ENCODE measurements at places on chromosomes 5 and 9.
A peak's percentile ranks its signal among the peaks of the same experiment; 100 is the strongest.

DNA sequence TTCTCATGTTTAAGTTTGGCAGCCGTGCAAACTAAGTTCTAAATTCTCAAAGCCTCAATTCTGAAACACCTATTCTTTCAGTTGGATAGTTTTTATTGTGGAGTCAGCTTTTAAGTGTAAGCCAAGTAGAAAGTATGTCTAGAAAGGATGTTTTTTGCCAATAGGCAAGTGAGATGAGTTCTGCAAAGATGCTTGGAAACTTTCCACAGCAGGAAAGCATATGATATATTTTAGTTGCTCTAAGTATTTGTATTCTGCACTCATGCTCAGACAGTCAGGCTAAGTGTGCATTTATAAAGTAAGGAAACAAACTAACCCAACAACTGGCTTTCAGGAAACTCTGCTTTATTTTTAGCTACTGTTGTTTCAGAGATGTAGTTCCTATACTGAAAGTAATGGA is 67.3 kb upstream of the CDH18 start:
- DNase-seq, result no peak
- H3K27ac ChIP-seq, result no peak overlapping the region
- no peaks in the 10 kb centered on the region for H3K4me1 ChIP-seq
- H3K4me3 ChIP-seq, result no peak overlapping the region
- H3K36me3 ChIP-seq, result no peaks in the 10 kb centered on the region

DNA sequence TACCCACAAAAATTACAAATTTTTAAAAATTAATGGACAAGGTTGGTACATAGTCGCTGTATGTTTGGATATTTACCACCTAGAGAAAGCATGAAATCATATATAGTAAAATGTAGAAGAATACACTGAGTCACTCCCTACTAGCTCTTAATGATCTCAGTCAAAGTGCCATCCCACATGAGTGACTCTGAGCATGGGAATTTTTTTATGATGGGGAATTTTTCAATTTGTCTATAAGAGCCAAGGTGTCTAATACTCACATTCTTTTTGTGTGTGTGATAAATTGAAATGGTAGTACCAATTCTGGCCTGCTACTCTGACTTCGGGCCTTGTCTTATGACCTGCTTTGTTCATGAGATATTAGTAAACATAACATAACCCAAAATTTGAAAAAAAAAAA is 483.2 kb downstream of the CDH10 start:
- H3K4me1 ChIP-seq, result no peaks in the 10 kb centered on the region
- no peak overlapping the region for H3K4me3 ChIP-seq
- no peak overlapping the region for H3K27ac ChIP-seq

DNA sequence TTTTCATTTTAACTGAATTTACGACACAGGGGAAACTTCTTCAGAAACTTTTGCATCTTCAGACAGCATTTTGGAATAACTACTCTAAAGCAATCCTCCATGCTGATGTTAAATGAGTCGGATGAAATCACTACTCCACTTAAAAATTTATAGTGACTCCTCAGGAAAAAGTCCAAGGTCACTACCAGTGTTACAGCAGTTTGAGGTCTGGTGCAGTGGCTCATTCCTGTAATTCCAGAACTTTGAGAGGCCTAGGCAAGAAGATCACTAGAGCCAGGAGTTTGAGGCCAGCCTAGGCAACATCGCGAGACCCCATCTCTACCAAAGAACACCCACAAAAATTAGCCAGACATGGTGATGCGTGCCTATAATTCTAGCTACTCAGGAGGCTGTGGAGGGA is 5.9 kb upstream of the GAS1 start:
- DNase-seq, result no peak
- H3K36me3 ChIP-seq, result no peaks in the 10 kb centered on the region
- H3K4me3 ChIP-seq, result no peak overlapping the region
- peaks cover 8% of the 10 kb centered on the region for H3K4me1 ChIP-seq
- no peaks in the 10 kb centered on the region for H3K27me3 ChIP-seq

GRCh38 chr5:180816608-180817534 is 14.3 kb upstream of the MGAT1 start:
- no peaks in the 10 kb centered on the region for H3K27me3 ChIP-seq
- peak; percentile 77 for DNase-seq
- H3K36me3 ChIP-seq, result no peaks in the 10 kb centered on the region

DNA sequence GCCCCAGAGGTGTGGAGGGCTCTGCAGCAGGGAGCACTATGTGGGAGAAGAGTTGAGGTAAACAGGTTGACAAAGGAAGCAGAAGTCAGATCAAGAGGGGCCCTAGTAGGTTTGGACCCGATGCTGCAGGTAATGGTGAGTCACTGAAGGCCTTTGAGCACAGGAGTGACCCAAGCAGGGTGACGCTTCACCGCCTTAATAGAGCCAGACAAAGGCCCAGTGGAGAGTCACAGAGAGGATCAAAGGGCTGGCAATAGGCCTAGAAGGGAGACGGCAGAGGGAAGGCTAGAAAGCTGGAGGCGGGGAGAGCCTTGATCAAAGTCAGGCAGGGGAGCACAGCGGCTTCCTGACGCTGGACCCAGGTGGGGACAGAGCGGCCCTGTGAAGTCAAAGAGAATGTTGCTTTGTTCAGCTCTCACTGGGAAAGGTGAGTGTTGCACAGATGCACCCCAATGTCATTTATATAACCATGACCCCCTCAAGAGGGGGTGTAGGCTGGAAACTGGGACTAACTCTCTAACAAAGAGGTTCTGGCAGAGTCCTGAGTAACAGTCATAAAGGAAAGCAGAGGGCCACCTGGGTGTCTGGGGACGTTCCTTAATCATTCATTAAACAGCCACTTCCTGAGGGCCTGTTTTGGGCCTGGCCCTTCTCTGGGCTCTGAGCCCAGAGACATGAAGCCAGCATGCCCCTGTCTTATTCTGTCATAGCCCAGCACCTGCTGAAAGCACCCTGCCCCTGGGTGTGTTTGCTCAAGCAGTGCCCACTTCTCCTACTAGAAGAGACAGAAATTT is 9.8 kb upstream of the CPLX2 start:
- no peak overlapping the region for H3K4me3 ChIP-seq
- no peaks in the 10 kb centered on the region for H3K27me3 ChIP-seq
- DNase-seq, result no peak
- H3K36me3 ChIP-seq, result no peaks in the 10 kb centered on the region
- H3K4me1 ChIP-seq, result no peaks in the 10 kb centered on the region
